ENCODE measurements at places on chromosomes 13 and 19.
A peak's percentile ranks its signal among the peaks of the same experiment; 100 is the strongest.

DNA sequence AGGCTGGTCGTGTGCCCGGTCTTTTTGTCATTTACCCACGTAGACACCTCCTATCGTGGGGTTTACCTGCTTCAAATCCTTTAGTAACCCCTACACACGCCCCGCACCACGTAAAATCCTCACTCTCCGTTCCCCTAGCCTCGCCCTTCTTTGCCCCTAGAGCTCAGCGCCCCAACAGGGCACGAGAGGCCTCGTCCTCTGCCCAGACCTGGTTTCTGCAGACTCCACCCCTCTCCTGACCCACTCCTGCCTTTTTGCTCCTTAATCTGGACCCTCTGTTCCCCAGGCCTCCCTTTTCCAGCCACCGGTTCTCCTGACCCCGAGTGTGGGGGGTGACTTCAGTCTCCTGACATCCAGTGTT lies 412 bp downstream of the ZNF528 start:
- DNase-seq = no peak

- DNase-seq = no peak
These were observed 209.3 kb downstream of the KCNRG start for GRCh38 chr13:50224534-50224933.

GRCh38 chr13:50466456-50466855 lies 377.0 kb downstream of the DLEU7 start:
- peak; percentile 76 for DNase-seq

DNA sequence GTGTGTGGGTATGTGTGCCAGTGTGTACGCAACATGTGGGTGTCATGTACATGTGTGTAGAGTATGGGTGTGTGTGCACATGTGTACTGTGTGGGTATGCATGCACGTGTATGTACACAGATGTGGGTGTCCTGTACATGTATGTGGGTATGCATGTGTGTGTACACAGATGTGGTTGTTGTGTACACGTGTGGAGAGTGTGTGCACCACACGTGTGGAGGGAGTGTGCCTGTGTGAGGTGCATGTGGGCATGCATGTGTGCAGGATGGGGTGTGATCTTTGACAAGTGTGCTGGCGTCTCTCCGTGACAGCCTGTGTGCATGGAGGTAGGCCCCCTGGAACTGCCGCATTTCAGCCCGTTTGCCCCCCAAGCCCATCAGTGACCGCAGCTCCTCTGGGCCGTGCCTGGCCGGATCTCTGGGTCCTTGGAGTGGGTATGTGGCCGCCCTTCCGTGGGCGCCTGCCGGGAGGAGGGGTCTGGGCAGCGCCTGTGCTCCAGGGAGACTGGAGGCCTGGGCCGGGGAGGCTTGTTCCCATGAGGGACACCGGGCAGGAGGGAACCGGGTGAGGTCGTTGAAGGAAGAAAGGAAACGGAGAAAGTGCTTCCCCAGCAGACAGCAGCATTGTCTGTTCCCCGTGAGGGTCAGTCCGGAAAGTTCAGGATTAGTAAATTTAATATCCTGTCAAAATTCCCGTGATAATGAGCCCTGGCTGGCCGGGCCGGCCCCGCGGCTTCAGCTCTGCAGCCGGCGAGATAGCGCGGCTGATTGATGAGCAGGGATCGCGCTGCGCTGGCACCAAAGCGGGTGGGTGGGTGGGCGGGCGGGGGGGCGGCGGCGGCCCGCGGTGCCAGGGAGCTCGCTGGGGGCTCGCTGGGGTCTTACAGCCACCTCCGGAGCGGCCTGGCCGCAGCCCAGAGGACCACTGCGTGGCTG lies 91.1 kb upstream of the SOX1 start:
- DNase-seq = no peak

GRCh38 chr19:4354897-4355296 lies 11.5 kb downstream of the MPND start:
- DNase-seq = no peak

- peak; percentile 97 for DNase-seq
These were observed 9.4 kb downstream of the ABHD17A start for GRCh38 chr19:1875646-1876495.

DNA sequence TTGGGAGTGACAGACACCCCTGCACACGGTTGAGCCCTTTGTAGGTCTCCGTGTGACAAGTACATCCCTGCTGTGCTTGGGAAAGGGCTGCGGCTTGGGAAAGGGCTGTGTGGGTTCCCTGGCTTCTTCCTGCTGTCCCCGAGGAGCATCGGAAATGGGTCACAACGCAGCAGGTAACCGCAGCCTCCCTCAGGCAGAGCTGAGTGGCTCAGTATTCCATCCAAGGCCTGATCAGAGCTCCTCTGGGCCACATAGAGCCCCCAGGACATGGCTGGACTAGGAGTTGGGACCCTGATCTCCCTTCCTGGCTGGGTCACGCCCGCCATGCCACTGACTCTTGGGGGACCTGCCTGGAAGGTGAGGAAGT lies 16.3 kb downstream of the TECR start:
- DNase-seq = no peak

DNA sequence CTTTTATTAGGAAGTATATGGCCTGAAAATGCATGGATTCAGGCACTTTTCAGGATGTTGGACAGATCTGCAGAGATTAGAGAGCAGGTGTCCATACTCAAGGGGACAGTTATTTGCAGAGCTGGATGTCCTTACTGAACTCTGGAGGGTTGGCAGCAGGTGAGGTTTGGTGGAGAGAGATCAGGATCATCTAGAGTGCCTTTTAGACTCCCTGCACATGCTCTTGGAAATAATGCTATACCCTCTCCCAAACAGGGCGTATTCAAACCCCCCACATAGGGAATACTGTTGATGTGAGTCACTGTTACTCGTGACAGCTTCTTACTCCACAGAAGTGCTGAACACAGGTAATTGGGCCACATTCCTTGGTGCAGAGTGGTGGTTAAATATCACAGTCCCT lies 725.7 kb upstream of the SGCG start:
- DNase-seq = no peak

DNA sequence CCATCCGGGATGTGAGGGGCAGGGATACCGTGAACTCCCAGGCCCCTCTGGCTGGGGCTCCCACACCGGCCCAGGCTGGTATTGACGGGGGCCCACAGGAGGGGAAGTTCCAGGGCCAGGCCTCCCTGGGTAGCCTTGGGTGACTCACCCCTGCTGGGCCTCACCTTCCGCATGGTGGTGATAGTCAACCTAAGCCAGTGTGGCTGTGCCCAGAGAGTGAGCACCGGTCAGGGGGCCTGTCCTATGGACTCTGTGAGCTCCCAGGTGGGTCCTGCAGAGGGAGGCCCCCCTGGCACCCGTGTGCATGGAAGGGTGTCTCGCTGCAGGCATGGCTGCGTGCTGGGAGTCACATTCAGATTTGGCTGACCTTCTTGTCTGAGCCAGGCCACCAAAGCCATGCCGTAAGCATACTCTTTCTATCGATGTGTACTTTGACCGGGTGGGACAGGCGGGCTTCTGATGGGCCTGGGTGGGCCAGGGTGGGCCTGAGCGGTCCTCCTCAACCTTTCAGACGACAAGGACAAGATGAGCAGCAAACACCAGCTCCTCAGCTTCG lies 27.6 kb downstream of the DHX34 start:
- DNase-seq = no peak

DNA sequence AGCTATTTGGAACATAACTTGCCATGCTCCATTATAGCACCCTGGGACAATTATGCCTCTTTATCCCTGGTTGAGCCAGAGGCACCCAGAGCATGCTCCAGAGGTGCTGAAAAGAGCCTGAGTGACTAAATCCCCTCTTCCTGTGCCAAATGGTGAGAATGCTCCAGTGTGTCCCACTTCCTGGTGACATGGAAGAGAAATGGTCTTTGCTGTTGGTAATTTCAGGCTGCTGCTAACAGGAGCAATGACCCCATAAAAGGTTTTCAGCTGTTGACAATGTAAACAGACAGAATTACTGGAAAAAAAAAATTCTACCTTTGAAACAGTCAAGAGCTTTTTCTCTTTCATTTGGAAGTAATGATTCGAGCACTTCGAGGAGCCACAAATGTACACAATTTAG lies 341.8 kb downstream of the FGF9 start:
- DNase-seq = no peak

DNA sequence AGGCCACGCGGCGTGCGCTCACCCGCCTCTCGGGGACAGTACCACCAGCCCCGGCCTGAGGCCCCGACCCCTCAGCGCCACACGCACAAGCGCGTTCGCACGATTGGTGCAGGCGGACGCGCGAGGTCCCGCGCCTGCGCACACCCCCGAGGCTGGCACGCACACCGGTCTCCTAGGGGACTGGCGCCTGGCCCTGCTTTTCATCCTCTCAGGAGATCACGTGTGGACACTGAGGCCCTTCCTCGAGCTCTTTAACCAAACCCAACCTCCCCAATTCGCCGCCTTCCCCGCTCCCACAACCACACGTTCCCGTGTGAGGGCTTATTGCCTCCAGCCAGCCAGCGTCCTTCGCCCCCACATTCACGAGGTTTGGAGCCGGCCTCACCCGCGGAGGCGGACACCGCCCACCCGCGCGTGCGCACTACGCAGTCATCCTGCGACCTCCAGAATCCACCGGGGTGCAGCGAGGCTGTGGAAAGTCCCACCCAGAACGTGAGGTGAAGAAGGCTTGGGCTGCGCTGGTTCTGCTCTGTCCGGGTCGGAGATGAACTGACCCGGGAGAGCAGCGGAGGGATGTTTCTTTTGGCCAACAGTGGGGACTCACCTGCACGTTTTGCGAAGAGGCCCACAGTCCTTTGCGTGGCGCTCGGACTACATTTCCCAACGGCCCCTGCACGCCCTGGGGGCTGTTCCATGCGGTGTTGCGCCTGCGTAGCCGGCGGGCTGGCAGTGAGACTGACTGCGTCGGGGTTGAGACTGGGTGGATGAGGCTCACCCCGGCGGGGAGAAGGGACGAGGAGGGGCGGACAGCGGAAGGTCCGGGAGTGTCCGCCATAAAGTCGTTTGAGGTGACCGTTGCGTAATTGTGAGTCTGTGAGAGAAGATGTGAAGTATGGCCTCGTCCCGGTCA lies 539 bp upstream of the ZNF667 start:
- DNase-seq = peak; percentile 98

DNA sequence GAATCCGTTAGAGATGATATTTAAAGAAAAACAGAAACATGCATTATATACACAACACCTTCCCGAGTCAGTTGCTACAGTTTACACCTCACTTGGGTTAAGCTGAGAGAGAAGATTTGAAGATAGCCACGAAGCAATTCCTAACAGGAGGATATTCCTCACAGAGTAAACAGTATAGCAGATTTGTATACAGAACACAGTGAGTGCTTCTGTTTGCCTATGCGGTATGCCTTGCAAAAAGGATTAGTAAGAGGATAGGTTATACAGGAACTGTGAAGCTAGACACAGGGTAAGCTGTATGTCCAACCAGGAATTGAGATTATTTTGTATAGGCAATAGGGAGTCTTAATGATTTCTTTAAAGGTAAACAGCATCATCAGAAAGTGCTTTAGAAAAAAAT lies 471.8 kb downstream of the LIG4 start:
- no peak for DNase-seq

DNA sequence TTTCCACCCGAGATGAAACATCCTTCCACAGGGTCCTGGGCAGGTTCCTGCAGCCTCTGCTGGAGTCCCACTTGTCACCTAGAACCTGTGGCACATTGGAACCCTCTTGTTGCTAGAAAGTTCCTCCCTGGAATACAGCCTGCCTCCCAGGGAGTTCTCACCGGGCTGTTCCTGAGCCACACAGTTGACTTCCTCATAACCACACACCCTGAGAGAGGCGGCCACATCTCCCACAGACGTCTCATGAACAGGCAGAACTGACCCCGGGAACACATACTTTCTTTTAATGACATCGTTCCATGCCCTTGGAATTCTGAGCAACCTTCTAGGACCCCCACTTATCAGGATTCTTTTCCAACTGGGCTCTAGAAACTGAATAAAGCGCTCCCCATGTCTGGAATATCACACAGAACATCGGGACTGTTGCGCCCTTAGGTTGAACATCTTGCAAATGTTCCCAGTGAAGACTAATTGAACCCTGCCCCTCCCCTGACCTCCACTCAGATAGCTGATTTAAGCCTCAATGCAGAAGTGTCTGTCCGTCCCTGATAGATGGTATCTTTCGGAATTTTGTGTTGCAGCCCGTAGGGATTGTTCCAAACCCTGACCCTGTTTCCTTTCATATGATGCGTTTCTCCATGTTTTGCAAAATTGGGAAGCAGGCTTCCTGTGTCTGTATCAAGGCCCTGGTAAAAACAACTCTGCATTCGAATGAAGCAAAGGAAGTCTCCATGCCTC lies 91.1 kb downstream of the RAB20 start:
- no peak for DNase-seq

- no peak for DNase-seq
These were observed 481 bp upstream of the SAE1 start for GRCh38 chr19:47130120-47130588.

DNA sequence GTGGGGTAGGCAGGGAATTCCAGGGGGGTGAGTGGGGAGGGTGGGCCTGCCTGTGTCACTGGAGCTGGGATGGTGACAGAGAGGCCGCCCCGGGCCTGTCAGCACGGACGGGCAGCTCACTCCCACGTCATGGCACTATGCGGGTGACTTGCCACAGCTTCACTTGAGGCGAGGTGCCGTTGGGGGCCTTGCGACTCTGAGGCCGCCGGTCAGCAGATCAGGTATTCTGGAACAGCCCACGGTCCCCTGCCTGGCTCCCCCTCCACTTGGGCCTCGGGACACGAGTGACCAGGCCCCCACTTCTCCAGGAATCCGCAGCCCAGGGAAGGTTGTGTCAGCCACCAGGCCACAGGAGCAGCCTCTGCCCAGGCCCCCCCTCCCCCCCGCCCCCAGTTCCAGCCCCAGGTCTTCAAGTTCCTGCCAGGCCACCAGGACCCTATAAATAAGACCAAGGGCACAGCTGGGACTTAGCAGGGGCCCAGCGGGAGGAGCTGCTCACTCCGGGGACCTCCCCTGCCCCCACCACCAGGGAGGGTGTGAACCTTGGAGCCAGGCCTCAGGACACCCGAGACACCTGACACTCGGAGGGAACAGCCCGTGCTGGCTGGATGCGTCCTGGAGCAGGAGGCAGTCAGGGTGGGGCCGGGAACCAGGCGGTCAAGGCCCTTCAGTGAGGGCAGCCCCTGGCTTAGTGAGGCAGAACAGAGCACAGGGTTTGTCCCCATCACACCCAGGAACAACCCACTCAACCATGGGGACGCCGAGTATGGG lies 2.7 kb upstream of the MIDN start:
- DNase-seq = peak; percentile 85

- DNase-seq = no peak
These were observed 129.3 kb upstream of the SERP2 start for GRCh38 chr13:44244288-44244687.

DNA sequence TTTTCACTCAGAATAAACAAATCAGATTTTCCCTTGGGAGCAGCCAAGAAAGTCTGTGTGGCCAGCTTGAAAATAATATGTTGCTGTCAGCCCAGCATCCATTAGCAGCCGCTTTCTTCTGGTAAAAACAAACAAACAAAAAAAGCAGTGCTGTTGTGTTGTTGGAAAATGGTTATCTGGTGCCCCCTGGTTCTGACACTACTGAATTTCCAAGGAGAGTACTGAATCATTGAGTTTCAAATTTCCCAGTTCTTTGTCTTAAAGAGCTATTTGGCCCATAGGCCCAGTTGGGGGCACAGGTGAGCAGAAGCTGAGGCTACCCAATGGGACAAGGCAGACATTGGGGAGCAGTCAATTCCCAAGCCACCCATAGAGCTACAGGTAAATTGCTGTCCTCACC lies 995.9 kb downstream of the UQCRFS1 start:
- no peak for DNase-seq

- no peak for DNase-seq
These were observed 3.0 kb upstream of the RASL11A start for GRCh38 chr13:27267596-27267995.

- DNase-seq = peak; percentile 22
These were observed 69.3 kb downstream of the SLC6A16 start for GRCh38 chr19:49255674-49256073.
